Kidney tubule cell (primary cell): ENCODE measurements at places on chromosomes 1 and 21.

GRCh38 chr1:172019976-172020375 lies 178.7 kb downstream of the DNM3 start:
- DNase-seq, result no peak

- peak; percentile 60 for DNase-seq
Measured at GRCh38 chr1:63112155-63112900, 210.0 kb upstream of the FOXD3 start.

DNA sequence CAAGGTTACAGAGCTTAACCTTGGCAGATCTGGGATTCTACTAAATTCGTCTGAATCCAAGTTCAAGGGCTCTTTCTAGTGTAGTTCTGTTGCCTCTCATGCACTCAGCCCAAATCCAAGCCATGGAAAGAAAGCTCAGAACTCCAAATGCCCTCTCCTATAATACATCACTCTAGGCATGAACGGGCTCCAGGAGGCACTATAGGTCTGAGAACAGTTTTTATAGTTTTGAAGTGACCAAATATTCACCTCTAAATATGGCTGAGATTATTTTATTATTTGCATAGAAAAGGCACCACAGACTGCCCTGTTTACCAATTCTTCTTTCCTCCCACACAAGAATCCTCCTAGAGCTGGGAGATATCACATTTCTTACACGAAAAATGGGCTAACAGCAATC lies 327.9 kb upstream of the BEND5 start:
- no peak for DNase-seq

- no peak for DNase-seq
Measured at GRCh38 chr1:36912365-36912865, 121.9 kb downstream of the GRIK3 start.

DNA sequence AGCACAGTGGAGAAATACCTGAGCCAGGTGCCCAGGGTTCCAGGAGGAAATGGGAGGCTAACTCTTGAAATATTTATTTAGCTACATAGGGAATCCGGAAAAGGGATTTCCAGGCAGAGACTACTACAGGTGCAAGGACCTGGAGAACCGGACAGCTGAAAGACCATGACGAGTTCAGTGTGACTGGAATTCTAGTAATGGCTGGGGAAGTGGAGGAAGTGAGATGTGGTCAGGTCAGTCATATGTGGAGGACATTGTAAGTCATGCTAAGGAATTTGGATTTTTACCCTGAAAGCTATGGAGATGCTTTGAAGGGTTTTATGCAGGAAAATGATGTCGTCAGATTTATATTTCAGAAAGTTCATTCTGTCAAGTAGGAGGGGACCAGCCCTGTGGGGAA lies 1.8 kb downstream of the CAP1 start:
- peak; percentile 92 for DNase-seq

GRCh38 chr1:62809788-62810187 lies 25.9 kb downstream of the ATG4C start:
- no peak for DNase-seq
